IPS DF 19.7 (cell line): ENCODE measurements at places on chromosomes 2 and 18.

DNA sequence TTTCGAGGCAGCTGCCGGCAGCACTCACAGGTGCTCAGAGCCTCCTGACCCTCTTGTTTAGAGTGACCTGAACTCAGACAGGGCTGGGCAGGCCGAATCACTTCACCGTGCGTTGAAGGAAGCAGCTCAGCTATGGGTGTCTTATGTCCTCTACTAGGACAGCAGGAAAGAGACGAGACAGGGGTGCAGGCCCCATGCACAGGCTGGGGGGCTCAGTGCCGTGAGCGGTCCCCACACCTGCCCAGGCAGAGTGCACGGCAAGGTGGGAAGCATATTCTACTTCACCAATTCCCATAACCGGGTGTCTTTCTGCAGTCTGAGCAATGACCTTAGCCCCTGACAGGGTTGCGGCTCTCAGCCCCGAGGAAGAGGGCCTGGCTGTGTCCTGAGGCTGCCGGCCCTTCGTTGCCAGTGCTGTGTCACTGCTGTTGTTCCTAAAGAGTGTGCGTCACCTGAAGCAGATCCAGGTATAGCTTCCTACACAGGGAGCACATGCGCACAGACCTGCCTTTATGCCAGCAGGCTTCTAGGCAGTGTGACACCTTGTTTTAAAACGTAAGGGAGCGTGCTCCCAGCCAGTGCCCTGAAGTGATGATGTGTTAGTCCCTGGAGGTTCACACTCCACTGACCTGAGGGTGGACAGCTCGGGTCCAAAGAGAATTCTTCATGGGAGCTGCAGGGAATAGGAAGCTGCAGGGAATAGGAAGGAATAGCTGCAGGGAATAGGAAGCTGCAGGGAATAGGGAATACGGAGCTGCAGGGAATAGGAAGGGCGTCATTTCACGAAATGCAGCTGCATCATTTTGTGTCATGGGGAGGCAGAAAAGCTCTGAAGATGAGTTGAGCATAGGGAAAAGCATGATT, 207.9 kb upstream of the SALL3 start:
- DNase-seq, result no peak

DNA sequence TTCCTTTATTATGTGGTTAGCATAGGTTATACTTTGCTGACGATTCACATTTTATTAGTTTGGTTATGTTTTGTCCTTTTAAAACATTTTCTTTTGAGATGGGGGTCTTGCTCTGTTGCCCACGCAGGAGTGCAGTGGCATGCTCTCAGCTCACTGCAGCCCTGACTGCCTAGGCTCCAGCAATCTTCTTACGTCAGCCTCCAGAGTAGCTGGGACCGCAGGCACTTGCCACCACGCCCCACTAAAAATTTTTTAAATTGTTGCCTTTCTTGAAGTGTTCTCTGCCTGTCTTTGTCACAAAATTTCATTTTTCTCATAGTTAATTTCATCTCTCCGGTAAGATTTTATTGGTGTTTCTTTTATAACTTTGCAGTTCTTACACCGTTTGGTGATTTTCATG, 18.9 kb downstream of the HRH4 start:
- no peak for DNase-seq

- no peak for DNase-seq
Measured at GRCh38 chr2:55869637-55870325, 53.8 kb downstream of the EFEMP1 start.

GRCh38 chr18:23743733-23744333, 54.6 kb downstream of the LAMA3 start:
- no peak for DNase-seq

- no peak for DNase-seq
Measured at GRCh38 chr2:224025874-224026273, 13.2 kb downstream of the SERPINE2 start.

- no peak for DNase-seq
Measured at GRCh38 chr2:16623031-16623430, 42.6 kb downstream of the CYRIA start.
